HCT116 (cell line): ENCODE measurements at places on chromosomes 1 and 21.

DNA sequence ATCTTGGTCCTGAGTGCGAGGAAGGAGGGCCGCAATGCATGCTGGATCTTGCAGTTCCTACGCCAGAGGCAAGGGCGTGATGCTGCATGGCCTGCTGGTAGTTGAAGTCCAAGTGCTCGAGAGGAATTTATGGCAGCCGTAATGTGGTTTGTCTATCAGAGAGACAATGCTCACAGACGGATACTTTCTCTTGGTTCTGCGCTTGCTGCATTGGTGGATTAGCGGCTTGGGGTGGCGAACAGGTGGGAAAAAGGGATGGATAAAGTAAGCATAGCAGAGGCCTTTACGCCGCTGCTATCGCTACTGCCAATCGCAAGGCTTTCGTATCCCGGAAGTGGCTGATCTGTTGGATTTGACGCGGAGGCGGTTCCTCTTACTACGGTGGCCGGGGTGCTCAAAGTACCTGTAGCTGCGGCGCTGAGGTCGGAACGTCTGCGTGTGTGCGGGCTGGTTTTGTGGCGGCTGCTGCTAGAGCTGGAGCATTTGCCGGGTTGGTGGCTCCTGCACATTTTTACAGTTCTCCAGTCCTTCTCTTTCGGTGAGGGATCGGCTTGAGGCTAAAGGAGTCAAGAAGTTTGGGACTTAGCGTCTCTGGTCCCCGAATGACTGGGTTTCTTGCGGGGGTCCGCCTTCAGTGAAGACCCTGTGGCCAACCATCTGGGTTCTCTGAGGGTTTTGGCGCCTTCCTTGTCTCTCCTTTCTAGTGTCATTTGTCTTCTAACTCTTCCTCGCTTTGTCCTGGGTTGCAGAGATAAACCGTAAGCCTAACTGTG lies at the start of gene ATG4C:
Gene ATG4C, plus strand, starts transcription at position 397 of the 773 bp plus-strand sequence. CDS start 19,655 bp downstream, outside the sequence.
- DNase-seq, result peak; percentile 96

DNA sequence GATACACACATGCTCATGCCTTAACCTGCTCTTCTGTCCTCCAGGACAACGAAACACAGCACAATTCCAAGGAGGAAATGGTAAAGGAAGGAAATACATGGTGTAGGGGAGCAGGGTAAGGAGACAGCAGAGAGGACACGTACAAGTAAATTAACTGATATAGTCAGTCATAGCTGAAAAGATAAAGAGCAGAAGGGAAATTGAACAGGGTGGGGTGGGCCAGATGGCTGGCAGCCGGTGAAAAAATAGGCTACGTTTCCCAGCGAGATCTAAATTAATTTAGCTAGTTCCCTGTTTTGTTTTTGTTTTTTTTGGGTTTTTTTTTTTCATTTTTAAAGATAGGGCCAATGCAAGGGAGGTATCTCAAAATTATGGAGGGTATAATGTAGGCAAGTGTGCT lies 109.2 kb downstream of the FAM78B start:
- DNase-seq, result no peak

DNA sequence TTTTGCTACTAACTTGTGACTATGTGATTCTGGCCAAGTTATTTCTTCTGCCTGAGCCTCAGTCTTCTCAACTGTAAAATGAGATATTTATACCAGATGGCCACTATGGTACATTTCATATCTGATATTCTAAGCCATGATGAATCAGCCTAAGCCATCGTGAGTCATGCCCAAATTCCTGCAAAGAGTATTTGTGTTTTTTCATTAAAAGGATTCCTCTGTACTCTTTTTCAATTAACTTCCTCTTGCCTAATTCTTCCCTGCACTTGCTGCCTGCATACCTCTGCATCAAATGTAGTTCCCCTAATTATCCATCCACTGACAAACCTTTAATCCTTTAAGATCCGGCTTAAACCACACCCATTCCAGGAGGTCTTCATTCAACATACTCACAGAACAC lies 575.1 kb upstream of the BEND5 start:
- DNase-seq, result no peak

GRCh38 chr1:58340185-58340584 lies 206.3 kb downstream of the OMA1 start:
- DNase-seq, result no peak

GRCh38 chr1:198472997-198473396 lies 67.5 kb downstream of the ATP6V1G3 start:
- no peak for DNase-seq

DNA sequence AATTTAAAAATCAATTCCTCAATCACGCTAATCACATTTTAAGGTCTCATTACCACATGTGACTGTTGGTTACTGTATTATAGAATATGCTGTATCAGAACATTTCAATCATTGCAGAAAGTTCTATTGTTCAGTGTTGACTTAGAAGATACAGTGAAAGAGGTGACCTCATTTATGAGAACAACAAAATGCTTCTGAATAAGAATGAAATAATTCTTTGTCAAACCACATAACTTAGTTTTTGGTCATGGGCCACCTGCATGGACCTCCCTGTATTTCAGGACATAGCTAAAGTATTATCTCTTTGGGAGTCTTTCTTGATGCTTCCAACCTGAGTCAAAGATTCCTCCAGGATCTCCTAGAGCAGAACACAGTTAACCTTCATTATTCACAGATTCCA lies 22.3 kb downstream of the MFSD2A start:
- no peak for DNase-seq

- DNase-seq, result no peak
These were observed 180.0 kb downstream of the PCP4 start for GRCh38 chr21:40047211-40047610.

DNA sequence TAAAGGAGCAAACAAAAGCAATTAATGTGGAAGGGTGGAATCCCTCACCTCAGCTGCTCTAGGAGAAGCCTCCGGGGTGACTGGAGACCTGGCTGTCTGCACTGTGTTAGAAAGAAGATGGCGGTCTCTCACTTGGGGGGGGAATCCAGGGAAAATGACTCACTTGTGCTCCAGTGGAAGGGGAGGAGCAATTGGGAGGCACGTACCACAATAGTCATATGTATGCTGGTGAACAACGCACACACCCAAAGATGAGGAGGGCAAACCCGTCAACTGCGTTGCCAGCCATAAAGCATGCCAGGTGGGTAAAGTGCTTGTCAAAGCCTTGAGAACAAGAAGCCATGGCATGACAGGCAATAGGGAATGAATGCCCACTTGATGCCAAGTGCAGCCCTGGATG lies 22.1 kb downstream of the PLEKHA6 start:
- DNase-seq, result no peak

GRCh38 chr1:95668165-95668564 lies 434.2 kb downstream of the RWDD3 start:
- no peak for DNase-seq

GRCh38 chr1:150273311-150273710 lies 721 bp downstream of the C1orf54 start:
- no peak for DNase-seq

- no peak for DNase-seq
These were observed 1.0 kb upstream of the SAMD13 start for GRCh38 chr1:84300501-84300900.

DNA sequence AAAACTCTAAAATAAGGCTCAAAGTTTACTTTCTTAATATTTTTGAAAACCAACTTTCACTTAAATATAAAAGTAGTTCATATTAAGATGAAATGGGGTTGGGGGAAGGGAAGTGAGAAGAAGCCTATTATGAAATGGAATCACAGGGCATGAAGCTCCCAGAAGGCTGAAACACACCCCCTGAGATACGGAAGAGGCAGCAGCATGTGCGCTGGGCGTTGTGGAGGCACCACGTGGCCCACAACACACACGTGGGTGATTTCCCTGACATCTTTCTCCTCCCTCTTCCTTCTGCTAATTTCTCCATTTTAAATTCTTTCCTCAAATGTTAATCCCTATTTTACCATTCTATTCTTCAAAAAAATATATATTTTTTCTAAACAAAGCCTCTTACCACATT lies 35.6 kb upstream of the SEC16B start:
- no peak for DNase-seq

GRCh38 chr21:39956586-39956985 lies 89.3 kb downstream of the PCP4 start:
- no peak for DNase-seq

DNA sequence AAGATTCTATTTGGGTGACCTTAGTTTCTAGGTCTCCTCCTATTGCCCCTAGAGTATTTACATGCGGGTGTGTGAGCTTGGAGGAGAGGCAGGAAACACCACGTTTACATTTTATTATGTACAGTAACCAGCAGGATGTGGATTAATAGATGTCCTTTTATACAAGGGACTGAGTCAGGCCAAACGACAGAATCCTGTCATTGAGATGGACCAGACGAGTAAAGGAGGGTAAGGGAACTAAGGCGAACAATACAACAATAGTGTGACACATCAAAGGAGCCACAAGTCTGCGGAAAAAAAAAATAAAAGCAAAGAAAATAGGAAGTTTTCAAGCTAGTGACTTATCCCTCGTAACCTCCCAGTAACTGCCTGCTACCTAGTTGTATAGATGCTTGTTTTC lies 151.1 kb downstream of the GABPA start:
- no peak for DNase-seq

DNA sequence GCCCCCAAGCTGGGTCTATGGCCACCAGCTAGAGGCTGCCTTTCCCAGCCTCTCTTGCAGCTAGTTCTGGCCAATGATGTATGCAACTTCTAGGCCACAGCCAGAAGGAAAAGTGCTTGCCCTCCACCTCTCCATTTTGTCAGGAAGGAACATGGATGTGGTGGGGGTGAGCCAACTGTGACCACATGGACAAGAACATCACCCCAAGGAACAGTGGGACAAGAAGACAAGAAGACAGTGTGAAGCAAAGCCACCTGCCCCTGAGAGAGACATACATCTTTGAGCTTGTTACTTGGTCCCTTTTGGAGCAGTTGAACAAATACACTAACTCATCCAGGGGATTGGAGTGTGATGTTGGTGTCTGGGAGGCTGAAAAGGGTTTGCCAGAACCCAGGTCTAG lies 105.8 kb upstream of the EDN2 start:
- no peak for DNase-seq

DNA sequence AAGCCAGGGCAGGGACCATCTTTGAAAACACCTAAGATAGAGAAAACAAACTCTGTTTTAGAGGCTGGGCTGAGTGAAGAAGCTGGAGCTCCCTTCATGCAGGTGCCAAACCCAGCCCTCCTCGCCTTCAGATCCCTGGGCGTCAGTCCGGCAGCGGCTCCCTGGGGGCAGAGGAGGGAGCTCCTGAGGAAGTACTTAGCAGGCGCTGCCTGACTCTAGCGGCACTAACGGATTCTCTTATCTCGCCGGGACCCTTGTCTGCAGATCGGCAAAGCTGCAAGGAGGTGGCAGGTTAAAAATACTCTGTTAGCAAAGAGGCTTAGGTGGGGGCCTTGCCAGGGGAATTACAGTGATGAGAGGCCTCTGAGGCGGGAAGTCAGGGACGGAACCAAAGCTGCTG lies 79.6 kb downstream of the PLXNA2 start:
- DNase-seq, result no peak

GRCh38 chr1:182984621-182985020 lies 31.7 kb upstream of the SHCBP1L start:
- DNase-seq, result no peak

GRCh38 chr1:228325267-228325666 lies 81.4 kb downstream of the TRIM11 start:
- DNase-seq, result no peak

DNA sequence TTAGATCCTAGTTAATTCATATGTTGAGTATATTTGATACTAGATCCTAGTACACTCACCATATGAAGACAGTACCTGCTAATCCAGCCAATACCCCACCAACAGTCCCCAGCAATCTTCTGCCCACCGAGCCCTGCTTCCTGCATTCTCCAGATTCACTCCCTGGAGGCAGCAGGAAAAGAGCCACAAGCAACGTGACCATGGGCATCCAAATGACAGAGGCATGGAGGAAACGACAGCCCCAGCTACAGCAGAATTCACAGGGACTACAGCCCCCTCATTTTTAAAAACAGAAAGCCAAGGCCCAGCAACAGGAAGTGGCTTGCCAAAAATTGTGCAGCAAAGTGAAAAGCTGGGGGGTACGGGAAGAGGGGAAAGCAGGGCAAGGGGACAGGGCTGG lies 29.3 kb downstream of the ASTN1 start:
- no peak for DNase-seq

- DNase-seq, result no peak
These were observed 13.0 kb downstream of the RGS1 start for GRCh38 chr1:192588546-192588945.

GRCh38 chr1:199089393-199090122 lies 450.7 kb downstream of the PTPRC start:
- DNase-seq, result no peak

- DNase-seq, result peak; percentile 68
These were observed 1.4 kb downstream of the KLHL21 start for GRCh38 chr1:6601049-6601922.

- DNase-seq, result no peak
These were observed 153.8 kb upstream of the HMGB4 start for GRCh38 chr1:33709783-33710718.

DNA sequence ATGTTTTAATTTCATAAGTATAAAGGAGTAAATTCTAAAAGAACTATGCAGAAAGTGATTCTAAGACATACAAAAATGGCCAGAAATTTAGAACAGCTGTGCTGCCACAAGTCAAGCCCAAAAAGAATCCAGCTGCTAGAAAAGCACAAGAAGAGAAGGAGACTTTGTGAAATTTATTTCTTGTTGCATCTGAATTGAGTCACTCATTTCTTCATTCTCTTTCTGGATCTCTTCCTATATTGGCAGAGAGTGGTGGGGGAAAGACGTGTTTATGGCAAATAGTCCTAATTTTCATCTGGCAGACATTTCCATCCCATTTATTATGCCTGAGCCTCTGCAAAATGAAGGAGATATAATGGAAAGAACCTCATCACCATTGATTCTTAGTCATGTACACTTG lies 139.6 kb upstream of the CTTNBP2NL start:
- no peak for DNase-seq

GRCh38 chr1:112589766-112590165 lies 29.2 kb downstream of the ST7L start:
- DNase-seq, result no peak

- DNase-seq, result no peak
These were observed 2.5 kb downstream of the TGFBR3 start for GRCh38 chr1:91883470-91883869.

DNA sequence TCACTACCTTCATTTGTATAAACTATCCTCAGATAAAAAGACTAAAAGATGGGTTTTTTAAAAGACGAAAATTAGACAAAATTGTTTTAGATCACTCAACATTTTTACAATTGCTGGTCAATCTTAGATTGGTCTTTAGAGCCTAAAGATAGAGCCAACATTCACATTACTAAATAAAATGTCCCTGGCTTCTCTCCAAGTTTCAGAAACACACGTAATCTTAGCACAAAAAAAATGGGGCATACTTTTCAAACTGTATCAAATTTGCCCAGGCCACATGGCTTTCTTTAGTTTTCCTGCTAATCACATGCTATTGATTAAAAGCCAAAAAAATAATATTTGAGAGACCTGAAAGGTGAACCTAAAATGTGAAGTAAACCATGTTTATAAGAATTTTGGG lies 288.1 kb downstream of the DPYD start:
- DNase-seq, result no peak

- DNase-seq, result no peak
These were observed 32.8 kb downstream of the LHX4 start for GRCh38 chr1:180262628-180263488.

GRCh38 chr1:87072904-87073303 lies 158.5 kb downstream of the HS2ST1 start:
- no peak for DNase-seq

- DNase-seq, result no peak
These were observed 496.4 kb downstream of the SETD4 start for GRCh38 chr21:35563885-35564451.

- no peak for DNase-seq
These were observed 35.1 kb downstream of the PTPRF start for GRCh38 chr1:43565600-43566360.
